ENCODE measurements at places on chromosomes 4 and X. TPM values are rescaled to one million over a fixed set of nuclear protein-coding genes. Genes with fewer than 3 reads are reported as not detected.

The PASD1 gene
- not detected for total RNA-seq

The UGT8 gene
- total RNA-seq = not detected

DNA sequence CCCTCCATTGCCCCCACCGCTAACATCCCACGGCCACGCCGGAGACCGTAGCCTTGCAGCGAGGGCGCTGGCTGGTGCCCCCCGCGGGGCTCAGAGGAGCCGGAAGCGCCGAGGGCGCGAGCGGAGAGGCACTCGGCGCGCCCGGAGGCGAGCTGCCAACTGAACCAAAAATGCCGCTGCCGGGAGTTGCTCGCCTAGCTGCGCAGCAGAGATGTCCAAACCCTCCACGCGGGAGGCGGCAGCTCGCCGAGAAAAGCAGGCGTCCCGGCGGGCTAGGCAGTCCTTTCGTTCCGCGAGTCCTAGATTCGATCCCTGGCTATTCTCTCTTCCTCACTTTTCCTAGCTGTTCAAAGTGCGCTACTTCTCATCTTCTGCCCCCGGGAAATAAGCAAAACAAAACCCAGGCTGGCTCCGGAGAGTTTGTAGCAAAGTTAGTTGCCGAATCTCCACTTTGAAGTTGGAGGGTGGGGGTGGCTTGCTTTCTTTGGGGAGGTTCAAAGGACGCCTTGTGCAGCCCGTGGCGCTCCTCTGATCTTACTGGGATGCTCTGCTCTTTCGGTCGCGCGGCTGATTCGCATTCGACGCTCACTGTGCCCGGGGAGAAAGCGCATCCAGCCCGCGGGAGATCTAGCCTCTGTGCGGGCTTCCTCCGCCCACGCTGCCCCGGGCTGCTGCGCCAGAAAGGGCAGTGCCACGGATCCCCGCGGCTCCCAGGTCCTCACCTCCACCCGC lies 723 bp downstream of the NKX6-1 start:
- DNase-seq = no peak

The PAGE5 gene
- not detected for total RNA-seq

GRCh38 chr4:140237616-140238350 lies 83.8 kb upstream of the MAML3 start:
- DNase-seq = peak; percentile 88

DNA sequence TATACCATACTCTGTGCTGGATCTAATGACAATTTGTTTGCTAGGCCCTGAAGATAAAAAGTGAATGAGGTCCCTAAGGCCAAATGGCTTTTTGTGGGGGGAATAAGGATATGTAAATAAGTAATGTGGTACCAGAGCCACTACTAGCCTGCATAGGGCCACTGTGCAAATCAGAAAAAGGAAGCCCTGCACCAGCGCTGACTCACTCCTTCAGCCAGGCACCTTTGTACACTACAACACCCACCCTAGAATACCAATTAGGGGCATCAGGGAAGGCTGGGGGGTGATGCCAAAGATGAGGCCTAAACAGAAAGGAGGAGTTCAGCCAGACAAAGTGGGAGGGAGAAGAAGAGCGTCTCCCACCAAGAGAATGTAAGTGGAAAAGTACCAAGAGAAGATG lies 122.2 kb downstream of the CAMK2D start:
- peak; percentile 87 for DNase-seq

DNA sequence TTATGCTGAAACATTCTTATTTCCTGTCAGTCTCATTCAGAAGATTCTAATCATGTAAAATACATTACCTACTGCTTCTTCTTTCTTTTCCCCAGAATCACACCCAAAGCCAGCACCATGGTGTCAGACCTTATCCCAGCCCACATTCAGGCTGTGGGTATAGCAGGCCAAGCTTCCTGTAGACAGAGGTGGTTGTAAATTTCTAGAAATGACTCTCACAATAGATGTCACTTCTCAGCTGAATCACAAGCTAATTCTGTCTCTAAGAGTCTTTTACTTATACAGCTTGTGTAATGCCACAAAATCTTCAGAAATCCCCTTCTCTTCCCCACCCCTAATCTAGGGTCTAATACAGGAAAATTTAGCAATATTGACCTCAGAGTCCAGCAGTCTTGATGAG lies 239.6 kb downstream of the PARM1 start:
- DNase-seq = no peak

- DNase-seq = no peak
Observed at GRCh38 chr4:128803783-128804182, 5.7 kb upstream of the JADE1 start.

The VEGFC gene
- not detected for total RNA-seq

DNA sequence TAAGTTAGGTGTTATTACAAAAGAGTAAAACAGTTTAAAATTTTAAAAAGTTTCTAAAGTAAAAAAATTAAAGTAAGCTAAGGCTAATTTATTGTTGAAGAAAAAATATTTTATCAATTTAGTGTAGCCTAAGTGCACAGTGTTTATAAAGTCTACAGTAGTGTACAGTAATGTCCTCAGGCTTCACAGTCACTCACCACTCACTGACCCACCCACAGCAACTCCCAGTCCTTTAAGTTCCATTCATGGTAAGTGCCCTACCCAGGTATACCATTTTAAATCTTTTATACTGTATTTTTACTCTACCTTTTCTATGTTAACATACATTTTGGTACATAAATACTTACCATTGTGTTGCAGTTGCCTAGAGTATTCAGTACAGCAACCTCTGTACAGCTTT lies 120.3 kb upstream of the DKK2 start:
- DNase-seq = no peak

DNA sequence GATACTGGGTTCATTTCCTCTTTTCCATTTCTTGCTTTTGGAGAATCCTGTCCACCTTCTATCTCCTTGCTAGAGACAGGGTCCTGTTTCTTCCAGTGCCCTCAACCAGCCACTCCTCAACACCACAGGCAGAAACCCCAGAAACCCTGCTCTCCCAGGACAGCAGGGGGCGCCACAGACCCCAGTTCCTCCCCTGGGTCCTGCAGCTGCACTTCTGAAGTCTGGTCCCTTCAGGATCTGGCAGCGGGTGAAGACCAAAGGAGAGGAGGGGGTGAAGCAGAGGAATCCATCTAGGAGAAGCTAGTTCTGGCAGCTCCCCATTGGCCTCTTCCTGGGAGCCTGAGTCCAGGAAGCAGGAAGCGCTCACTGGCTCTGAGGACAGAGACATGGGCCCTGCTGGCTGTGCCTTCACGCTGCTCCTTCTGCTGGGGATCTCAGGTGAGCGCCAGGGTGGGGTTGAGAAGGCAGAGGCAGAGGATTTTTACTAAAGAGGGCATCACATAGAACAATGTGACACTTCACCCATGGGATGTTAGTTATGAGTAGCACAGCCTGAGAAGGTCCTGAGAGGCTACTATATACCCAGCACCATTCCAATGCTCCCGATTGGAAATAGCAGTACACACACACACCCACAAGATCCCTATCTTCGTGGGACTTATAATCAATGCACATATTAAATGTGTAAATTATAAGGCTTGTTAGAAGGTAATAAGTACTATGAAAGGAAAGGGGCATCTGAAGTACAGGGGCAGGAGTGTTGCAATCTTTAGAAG lies at the start of gene PRSS48:
PRSS48 (plus strand) TSS at position 375 of the 776 bp plus-strand sequence; CDS start at position 387, 12 bp downstream.
- DNase-seq = peak; percentile 88

The SUPT20HL2 gene
- total RNA-seq = not detected

DNA sequence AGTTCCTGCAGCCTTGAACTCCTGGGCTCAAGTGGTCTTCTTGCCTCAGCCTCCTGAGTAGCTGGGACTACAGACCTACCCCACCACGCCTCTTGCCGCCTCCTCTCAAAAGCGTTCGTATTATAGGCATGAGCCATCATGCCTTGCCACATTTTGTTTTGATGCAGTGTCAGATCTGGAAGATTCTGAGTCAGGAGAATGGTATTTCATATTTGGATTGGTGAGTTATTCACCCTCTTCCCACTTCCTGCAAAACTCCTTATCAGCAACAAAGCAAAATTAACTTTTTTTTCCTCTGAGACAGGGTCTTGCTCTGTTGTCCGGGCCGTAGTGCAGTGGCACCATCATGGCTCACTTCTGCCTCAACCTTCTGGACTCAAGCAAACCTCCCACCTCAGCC lies 29.6 kb downstream of the REST start:
- DNase-seq = no peak

The CHIC1 gene
- total RNA-seq = 23.7 TPM

The KLF8 gene
- total RNA-seq = 0.07 TPM

GRCh38 chrX:144586756-144587155 lies 660.5 kb upstream of the SPANXN1 start:
- no peak for DNase-seq

The TLR1 gene
- 103 TPM for total RNA-seq

The SLITRK4 gene
- total RNA-seq = not detected

DNA sequence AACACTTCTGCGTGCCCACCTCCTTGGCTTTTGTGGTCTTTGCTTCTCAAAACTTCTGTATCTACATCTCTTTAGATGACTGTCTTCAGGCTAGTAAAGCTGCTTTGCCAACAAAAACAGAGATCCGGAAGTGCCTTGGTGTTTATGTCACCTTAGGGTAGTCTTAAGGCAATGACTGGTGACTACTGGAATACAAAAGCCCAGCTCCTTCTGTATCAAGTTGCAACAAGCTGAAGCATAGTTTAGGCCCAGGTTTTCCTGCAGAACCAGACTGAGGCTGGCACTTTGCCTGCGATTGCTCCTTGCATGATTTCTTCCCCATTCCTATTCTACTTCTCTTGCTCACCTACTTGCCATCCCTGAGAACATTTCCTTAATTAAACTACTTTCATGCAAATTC lies 333.8 kb downstream of the DMD start:
- DNase-seq = no peak

DNA sequence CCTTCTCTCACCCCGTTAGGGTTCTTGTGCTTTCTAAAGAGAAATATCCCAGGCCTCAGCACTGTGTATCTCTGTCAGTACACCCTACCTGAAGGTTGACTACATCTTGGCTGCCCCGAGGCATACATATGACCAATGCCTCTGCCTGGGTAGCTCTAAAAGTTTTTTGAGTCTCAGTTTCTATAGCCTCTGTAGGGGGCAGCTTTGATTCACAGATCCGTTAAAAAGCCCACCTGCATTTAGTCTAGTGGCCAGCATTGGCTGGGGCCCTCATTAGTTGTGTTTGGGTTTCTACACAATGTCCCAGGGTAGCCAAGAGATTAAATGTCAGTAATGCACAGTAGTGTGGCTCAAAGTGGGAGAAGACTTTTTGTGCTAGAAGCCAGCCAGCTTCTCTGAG lies 151.1 kb downstream of the CFAP299 start:
- no peak for DNase-seq

The CRLF2 gene
- not detected for total RNA-seq

DNA sequence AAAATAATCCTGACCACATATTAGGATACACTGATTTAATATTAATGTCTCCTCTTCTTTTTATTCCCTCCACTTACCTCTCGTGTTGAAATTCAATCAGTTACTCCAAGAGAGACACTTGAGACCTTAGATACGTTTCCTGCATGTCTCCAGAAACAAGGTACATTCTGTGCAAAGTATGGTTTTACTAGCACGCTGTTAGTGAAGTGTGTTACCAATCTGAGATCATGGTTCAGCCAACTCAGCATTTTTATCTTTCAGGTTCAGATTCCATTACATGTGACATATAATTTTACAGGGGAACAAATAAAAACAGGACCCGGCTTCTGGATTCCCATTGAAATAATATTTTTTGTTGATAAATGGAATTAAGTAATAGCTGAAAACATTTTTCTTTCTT lies 32.2 kb downstream of the PDLIM5 start:
- no peak for DNase-seq

DNA sequence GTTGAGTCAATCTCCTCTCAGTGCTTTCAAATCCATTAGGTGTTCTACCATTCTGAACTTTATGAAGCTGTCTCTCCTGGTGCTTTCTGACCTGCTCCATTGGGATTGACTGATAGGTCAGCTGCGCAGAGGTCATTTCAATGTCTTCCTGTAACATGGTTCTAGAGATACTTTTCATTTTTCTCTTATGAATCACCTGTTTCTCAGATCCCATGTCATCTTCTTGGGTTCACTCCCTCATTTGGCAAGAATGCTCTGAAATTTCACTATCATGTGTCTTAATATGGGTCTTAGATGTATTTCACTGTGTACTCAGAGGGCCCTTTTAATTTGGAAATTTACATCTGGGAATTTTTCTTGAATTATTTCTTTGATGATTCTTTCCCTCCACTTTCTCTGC lies 13.8 kb upstream of the PGM2 start:
- no peak for DNase-seq

DNA sequence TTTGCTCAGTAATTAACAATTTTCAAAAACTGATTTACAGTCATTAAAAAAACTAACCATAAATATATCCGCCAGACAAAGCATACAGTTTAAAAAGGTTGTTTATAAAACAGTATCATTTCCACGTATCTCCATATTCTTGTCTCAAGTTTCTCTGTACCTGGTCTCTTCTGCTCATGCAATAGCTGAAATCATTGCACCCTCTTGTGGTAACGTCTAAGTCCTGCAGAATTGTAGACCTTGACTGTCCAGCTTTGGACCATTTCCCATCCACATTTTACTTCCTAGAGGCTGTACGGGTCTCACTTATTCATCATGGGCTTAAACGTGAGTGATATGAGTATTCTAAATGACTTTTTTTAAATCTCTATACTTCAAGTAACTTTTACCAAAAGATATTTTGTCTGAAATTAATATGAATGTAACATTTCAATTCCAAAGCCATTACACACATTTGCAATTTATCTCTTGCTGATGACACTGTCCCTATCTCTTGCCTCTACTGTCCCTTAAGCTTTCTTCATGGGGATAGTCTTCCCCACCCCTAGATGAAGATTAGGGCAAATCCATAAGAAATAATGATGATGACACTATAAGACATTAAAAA lies 118.5 kb downstream of the BTC start:
- DNase-seq = peak; percentile 78

The SHOX gene
- total RNA-seq = not detected

GRCh38 chr4:149296503-149296902 lies 519.1 kb downstream of the IQCM start:
- DNase-seq = no peak

DNA sequence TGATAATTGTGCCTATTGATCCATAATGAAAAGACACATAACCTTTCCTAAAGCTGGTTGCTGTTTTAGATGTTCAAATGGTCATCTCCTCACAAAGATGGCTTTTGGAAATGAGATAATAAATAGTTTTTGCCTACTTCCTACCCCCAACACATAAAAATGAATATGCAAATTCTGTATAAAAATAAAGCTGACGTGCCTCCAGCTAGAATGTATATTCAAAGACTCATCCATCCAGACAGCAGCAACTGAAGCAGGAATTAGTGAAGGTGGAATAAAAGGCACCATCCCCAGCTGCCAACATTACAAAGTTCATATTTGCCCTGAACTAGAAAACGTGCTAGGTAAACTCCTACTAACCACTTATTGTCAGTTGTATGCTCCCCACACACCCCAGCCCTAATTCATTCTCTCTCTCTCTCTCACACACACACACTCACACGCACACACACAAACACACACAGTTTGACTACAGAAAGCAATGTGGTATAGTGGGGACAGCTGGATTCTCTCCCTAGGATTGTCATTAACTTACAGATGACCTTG lies 53.6 kb downstream of the PCDH19 start:
- DNase-seq = peak; percentile 57
